Stimulated activated CD8-positive, alpha-beta memory T cell treated with anti-CD3 and anti-CD28 coated beads, Interleukin-7, amount 100 ng/mL, for 1 hour (primary cell): ENCODE measurements at places on chromosomes 5 and 9.

GRCh38 chr9:7906783-7907550, 107.4 kb upstream of the DMAC1 start:
- DNase-seq, result no peak

GRCh38 chr5:9494301-9494700, 51.6 kb downstream of the SEMA5A start:
- no peak for DNase-seq

GRCh38 chr9:121185178-121185745, 16.4 kb downstream of the RAB14 start:
- no peak for DNase-seq

GRCh38 chr9:27453860-27454553, 70.1 kb upstream of the IFNK start:
- DNase-seq, result no peak

GRCh38 chr5:62043289-62044280, 262.4 kb upstream of the KIF2A start:
- DNase-seq, result no peak

GRCh38 chr5:89844548-89844947, 565.0 kb downstream of the CETN3 start:
- DNase-seq, result no peak

- no peak for DNase-seq
Measured at GRCh38 chr5:13325765-13326164, 618.7 kb downstream of the DNAH5 start.

DNA sequence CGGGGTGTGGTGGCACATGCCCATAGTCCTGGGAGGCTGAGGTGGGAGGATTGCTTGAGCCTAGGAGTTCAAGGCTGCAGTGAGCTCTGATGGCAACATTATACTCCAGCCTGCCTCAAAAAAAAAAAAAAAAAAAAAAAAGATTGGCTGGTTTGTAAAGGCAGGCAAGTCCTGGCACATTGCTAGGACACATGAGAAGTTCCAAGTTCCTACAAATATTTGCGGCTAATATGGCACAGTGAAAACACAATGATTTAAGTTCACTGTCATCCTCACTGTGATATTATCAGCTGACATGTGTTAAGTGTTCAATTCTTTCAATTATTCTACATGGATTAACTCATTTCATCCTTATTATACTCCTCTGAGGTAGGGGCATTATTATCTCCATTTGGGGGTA, 20.1 kb downstream of the TMEM268 start:
- DNase-seq, result no peak

- DNase-seq, result no peak
Measured at GRCh38 chr5:156322666-156323065, 4.3 kb upstream of the SGCD start.
